ENCODE measurements at places on chromosomes 2 and 18.

GRCh38 chr2:56450772-56451171 is 267.0 kb downstream of the CCDC85A start:
- no peak for DNase-seq

GRCh38 chr2:32894119-32894728 is 52.5 kb upstream of the LTBP1 start:
- no peak for DNase-seq

DNA sequence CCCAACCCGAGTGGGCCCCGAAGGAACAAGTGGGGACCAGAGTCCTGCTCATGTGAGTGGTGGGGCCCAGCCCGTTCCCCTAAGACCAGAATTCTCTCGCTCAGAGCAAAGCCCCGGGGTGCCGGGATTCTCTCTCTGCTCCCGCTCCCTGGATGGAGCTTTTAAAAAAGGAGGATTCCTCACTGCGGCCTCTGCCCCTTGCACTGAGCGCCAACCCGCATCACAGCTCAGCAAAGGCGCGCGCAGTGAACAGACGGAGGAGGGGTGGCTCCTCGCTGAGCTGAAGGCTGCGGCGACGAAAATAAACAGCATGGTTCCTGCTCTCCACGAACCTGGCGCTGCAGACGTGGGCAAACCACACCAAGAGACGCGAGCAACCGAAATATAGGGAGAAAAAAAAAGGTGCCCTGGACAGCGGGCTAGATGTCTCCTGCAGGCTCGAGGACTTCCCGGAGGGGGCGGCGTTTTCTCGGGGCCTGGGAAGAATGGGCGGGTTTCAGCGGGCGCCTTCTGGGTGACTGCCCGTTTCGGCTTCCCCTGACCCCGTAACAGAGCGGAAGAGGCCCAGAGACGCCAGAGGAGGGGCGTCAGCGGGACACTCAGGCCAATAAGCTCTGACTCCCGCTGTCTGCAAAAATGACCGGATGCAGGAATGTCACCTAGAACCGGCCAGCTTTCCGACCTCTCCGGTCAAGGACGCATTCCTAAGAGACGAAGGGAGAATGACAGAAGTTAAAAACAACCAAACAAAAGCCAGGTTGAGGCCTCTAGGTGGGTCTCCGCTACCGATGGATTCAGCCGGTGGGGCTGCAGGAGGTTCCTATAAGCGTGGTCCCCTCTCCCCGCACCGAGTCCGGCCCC is 819 bp upstream of the KLF11 start:
- DNase-seq = peak; percentile 75

DNA sequence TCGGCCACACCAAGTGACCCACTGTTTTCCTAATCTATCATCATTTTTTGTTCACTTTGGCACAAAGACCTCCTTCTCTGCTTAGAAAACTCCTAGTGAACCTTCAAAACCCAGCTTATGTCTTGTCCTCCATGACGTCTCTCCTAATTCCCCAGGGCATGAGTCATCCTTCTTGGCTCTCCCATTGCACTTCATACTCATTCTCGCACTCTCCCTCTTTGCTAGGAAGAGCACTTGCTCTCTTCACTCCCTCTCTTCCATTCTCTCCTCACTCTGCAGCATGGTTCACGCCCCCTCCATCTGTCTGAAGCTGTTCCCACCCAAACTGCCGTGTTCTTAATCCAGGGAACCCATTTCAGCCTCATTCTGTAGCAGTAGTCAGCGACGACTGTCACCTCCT is 103.9 kb downstream of the MRO start:
- DNase-seq = no peak

GRCh38 chr2:39252888-39253518 is 9.2 kb upstream of the CDKL4 start:
- DNase-seq = no peak

- DNase-seq = no peak
These were observed 142.0 kb upstream of the FSHR start for GRCh38 chr2:49296107-49296867.

- DNase-seq = no peak
These were observed 67.6 kb downstream of the SCN1A start for GRCh38 chr2:166060191-166060590.

DNA sequence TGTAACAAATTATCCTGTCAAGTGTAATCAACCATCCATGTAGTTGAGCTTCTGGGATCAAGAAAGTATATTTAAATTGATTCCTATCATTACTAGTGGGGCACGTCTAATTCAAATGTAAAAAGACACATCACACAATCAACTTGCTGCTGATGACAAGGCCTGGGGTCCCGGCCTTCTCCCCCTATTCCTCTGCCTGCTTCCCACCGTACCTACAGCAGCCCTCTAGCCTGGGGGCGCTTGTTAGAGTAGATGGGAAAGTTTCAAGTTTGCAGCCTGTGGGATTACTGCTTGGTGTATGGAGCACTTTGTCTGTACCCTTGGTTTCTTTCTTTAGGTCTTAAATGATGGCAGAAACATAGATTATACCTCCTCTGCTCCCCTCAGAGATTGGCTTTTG is 333.3 kb upstream of the KYNU start:
- no peak for DNase-seq

Measured in AG08396 (cell line).